DMS79 (cell line): ENCODE measurements at places on chromosomes 4 and X.

DNA sequence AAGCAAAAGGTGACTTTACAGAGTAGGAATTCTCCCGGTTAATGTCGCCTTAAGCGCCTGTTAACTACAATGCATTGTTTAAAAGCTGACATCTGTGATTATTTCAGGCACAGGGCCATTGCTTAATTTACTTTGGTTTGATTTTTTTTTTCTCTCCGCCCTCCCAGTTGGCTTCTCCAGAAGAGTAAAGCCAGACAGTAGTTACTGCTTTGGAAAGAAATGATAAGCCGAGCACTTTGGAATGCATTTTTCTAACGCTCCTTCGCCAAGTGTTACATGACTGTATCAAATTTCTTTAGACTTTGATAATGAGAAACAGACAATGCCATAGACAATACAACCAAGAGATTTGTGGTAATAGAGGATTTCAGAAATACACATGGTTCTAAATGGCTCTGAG, 383.0 kb upstream of the TENM3 start:
- no peak for DNase-seq

GRCh38 chrX:46850771-46851170, 13.9 kb downstream of the RP2 start:
- DNase-seq = no peak

GRCh38 chr4:15317246-15317645, 110.6 kb upstream of the C1QTNF7 start:
- DNase-seq = no peak

GRCh38 chrX:968148-968965, 244.1 kb downstream of the CRLF2 start:
- DNase-seq = no peak

GRCh38 chrX:153598541-153599191, at the start of gene CCNQ:
Gene CCNQ (minus strand): TSS chrX:153599139. CDS start chrX:153599073, 66 bp downstream.
- DNase-seq = no peak
